ENCODE measurements at places on chromosomes 11 and 22. TPM values are rescaled to one million over a fixed set of nuclear protein-coding genes. Genes with fewer than 3 reads are reported as not detected.

DNA sequence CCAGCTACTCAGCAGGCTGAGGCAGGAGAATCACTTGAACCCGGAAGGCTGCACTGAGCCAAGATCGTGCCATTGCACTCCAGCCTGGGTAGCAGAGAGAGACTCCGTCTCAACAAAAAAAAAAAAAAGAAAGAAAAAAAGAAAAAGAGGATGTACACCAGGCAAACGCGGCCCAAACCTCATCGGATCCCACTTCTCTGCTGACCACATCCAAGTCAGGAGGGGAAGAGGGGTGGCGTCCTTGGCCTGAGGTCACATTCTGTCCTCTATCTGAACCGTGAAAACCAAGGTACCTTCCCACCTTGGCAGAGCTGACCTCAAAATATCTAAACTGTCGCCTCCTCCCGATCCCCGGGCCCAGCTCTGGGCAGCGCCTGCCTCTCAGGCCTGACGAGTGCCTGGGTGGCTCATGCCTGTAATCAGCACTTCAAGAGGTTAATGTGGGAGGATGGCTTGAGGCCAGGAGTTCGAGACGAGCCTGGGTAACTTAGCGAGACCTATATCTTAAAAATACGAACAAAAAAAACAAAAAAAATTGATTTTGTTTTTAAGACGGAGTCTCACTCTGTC is 25.1 kb downstream of the RGL4 start:
- no peak for DNase-seq
- H3K27ac ChIP-seq: no peak overlapping the region
- H3K4me1 ChIP-seq: peaks cover 20% of the 10 kb centered on the region

DNA sequence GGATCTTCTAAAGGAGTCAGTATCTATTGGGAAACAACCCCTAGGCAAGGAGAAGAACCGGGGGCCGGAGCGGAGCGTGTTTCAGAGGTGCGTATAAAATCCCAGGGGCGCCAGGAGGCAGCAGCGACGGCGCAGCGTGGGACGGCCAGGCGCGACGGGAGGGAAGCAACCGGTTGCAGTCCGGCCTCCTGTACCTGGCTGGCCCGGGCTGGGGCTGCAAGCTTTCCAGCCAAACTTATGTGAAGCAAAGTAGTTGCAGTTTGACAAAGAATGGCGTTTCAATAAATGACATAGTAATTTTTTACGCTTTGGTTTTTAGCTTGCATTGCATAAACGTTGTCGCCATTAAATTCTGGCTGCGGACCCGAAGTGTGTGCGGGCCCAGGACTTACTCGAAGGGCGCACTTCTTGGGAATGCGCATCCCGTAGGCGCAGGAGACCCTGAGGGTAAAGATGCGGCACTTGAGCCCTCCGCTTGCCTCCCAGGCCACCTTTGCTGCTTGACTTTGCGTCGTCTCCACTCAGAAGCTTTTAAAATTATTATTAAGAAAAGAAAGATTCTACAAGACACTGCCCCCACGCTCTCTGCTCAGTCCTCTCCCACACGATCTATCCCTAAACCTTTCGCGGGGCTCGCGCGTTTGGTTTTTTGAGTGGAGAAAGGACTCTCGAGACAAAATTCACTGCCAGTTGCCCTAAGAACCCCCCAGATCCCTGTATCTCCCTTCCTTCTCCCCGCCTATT is 1.6 kb upstream of the WT1 start:
- H3K4me3 ChIP-seq: no peak overlapping the region
- H3K36me3 ChIP-seq: no peaks in the 10 kb centered on the region
- H3K27me3 ChIP-seq: peaks cover 93% of the 10 kb centered on the region
- no peak overlapping the region for H3K27ac ChIP-seq

DNA sequence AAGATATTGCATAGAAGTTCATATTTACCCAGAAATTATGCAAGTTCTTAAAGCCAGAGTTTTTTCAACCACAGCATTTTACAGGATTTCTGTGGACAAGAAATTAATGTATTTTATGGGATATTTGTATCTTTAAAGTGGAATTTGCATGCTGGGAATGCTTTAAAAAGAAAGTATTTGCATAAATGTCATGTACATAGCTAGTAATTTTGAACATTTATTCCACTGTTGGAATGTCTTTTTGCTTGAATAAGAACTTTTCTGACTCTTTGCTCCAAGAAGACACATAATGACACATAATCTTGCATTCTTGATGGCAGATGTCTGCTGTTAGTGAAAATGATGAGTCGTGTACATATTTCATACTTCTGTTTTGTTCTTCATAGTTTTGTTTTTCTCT is 66.6 kb downstream of the ATXN10 start:
- no peaks in the 10 kb centered on the region for H3K27me3 ChIP-seq
- H3K36me3 ChIP-seq: peaks cover 41% of the 10 kb centered on the region
- no peak overlapping the region for H3K27ac ChIP-seq
- DNase-seq: no peak
- H3K4me3 ChIP-seq: no peak overlapping the region

DNA sequence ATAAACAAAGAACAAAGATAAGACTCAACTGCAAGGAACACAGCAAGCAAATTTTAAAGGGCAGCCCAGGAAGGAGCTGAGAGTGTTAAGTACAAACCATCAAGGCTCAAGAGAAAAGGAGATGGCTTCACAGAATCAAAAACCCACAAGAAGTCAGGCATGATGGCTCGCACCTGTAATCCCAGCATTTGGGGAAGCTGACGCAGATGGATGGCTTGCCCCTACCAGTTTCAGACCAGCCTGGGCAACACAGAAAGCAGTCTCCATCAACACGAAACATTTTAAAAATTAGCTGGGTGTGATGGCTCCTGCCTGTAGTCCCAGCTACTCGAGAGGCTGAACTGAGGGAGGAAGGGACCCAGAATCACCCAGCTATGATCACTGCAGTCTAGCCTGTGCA is 32.6 kb downstream of the MAPK1 start:
- peaks cover 1% of the 10 kb centered on the region for H3K36me3 ChIP-seq
- no peak overlapping the region for H3K27ac ChIP-seq
- H3K4me3 ChIP-seq: no peak overlapping the region
- H3K4me1 ChIP-seq: peaks cover 36% of the 10 kb centered on the region
- H3K27me3 ChIP-seq: no peaks in the 10 kb centered on the region

Gene GAB2
- total RNA-seq: 0.98 TPM

All from activated naive CD8-positive, alpha-beta T cell treated with anti-CD3 and anti-CD28 coated beads for 36 hours (primary cell).